ENCODE measurements at places on chromosomes 5 and 9. TPM values are rescaled to one million over a fixed set of nuclear protein-coding genes. Genes with fewer than 3 reads are reported as not detected.

The CYLC2 gene
- not detected for total RNA-seq

The CMBL gene
- 23.1 TPM for total RNA-seq

The FOXD4 gene
- 0.16 TPM for total RNA-seq

The GRIN3A gene
- total RNA-seq = not detected

The MAMDC2 gene
- total RNA-seq = 0.52 TPM

The NOL6 gene
- total RNA-seq = 15.1 TPM

The RLN2 gene
- not detected for total RNA-seq

The TLE1 gene
- total RNA-seq = 32.0 TPM

The STPG3 gene
- total RNA-seq = not detected

The WDR38 gene
- not detected for total RNA-seq

The TLX3 gene
- total RNA-seq = not detected

The HK3 gene
- not detected for total RNA-seq

The SGCD gene
- 10.2 TPM for total RNA-seq

The IL33 gene
- total RNA-seq = 83.6 TPM

The RICTOR gene
- total RNA-seq = 18.3 TPM

The SLCO6A1 gene
- not detected for total RNA-seq

The SMIM33 gene
- total RNA-seq = not detected

The DRD1 gene
- total RNA-seq = not detected

The CEL gene
- 0.32 TPM for total RNA-seq

The PCDHB2 gene
- 1.3 TPM for total RNA-seq

The TENT4A gene
- 7.8 TPM for total RNA-seq

The IL17B gene
- total RNA-seq = not detected

The PCDHGC3 gene
- 55.5 TPM for total RNA-seq

The ANKDD1B gene
- 0.95 TPM for total RNA-seq

The C7 gene
- 0.26 TPM for total RNA-seq

The SOWAHA gene
- total RNA-seq = under 0.01 TPM

The ZNF366 gene
- not detected for total RNA-seq

The GMCL2 gene
- total RNA-seq = not detected

The GKAP1 gene
- total RNA-seq = 0.43 TPM

The MYO10 gene
- 33.6 TPM for total RNA-seq

The JADE2 gene
- 22.2 TPM for total RNA-seq

The TEX10 gene
- 23.3 TPM for total RNA-seq

The FBP2 gene
- not detected for total RNA-seq

The PCDHGA6 gene
- 3.9 TPM for total RNA-seq

The IL7R gene
- total RNA-seq = 0.79 TPM

The C5orf52 gene
- total RNA-seq = not detected

The SLC36A2 gene
- total RNA-seq = not detected

The DDX4 gene
- total RNA-seq = not detected

The NSUN2 gene
- total RNA-seq = 32.2 TPM

The PCDHB9 gene
- 0.16 TPM for total RNA-seq

The SLC6A18 gene
- not detected for total RNA-seq

The SLC6A19 gene
- not detected for total RNA-seq

The CDC25C gene
- total RNA-seq = 0.26 TPM

The COQ4 gene
- total RNA-seq = 13.7 TPM

The CENPK gene
- 2.1 TPM for total RNA-seq

The IFNA4 gene
- not detected for total RNA-seq

The PCDHB15 gene
- 0.32 TPM for total RNA-seq

The GARIN3 gene
- not detected for total RNA-seq

The GCNT4 gene
- total RNA-seq = 0.16 TPM

The BHMT gene
- total RNA-seq = not detected

The JAKMIP2 gene
- 1.3 TPM for total RNA-seq

The SLC22A5 gene
- total RNA-seq = 6.0 TPM

The SPATA31C1 gene
- total RNA-seq = not detected

The GPR151 gene
- not detected for total RNA-seq

The ABHD17B gene
- total RNA-seq = 13.1 TPM

The PCDHA12 gene
- total RNA-seq = under 0.01 TPM

The SLC46A2 gene
- total RNA-seq = not detected
